ENCODE measurements at places on chromosomes 3 and 15.

DNA sequence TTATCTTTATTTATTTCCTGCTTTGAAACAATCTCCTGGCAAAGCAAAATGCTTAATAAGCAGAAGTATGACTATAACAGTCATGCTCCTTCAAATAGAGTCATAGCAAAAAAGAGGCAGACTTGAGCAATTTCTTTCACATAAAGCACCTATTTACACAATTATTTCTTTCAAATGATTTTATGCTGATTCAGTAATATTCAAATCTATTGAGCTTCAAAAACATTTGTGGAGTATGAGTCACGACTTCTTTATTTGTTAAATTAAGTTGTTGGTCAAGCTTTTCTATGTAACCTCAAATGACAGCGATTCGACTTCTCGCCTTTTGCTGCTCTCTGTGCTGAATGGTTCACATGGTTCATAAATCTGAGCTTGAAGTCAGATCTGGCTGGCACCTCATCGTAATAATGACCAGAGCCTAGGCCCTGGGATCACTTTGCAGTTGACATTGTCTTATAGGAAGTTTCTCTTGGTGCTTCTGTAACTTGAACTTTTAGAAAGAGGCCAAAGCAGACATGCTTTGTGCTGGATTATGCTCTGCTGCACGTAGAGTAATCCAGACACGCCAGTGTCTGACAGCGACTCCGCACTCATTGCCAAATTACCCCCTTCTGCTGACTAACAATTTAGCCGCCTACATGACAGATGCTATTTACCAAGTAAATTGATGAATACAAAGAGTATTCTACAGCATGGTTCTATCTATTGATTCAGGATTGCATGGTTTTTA, 139.0 kb downstream of the MCTP2 start:
- DNase-seq, result no peak

- DNase-seq, result no peak
Measured at GRCh38 chr3:138139691-138140090, 7.5 kb upstream of the A4GNT start.

DNA sequence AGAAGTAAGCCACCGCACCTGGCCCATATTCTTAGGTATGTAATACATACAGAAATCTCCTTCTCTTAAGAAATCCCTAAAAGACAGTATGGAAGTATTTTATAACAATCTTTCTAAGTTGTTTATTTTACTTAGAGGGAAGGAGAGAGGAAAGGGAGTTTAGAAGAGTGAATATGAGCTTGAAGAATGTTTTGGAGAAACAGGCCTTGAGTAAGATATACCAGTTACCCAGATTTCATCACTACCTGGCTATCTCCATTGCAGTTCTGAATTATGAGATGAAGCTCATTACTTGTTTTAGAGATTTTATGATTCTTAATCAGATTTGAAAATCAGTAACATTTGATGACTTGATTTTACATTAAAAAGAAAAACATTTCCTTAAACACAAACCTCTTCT, 71.9 kb downstream of the DCUN1D1 start:
- no peak for DNase-seq

DNA sequence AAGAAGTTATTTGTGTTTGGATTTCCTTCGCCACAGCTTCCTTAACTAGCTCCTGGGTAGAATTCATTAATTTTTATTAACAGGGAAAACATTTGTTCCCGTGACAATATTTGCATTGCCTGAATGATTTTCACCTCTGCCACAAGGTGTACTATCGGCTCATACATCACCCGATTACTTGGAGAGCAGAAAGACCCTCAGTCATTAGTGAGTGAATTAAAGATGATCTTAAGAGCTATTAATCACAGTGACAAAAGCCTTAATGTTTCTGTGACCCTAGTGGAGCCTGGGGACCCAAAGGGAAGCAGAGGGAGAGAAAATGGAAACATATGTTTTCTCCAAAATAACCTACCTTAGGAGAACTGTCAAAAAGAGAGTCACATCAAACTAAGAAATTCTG, 228.3 kb downstream of the MECOM start:
- no peak for DNase-seq

GRCh38 chr3:17431004-17431403, 311.4 kb downstream of the TBC1D5 start:
- no peak for DNase-seq

- DNase-seq, result no peak
Measured at GRCh38 chr3:20323307-20323927, 137.4 kb upstream of the SGO1 start.

GRCh38 chr3:58596834-58597518, 19.8 kb upstream of the FAM107A start:
- DNase-seq, result no peak

DNA sequence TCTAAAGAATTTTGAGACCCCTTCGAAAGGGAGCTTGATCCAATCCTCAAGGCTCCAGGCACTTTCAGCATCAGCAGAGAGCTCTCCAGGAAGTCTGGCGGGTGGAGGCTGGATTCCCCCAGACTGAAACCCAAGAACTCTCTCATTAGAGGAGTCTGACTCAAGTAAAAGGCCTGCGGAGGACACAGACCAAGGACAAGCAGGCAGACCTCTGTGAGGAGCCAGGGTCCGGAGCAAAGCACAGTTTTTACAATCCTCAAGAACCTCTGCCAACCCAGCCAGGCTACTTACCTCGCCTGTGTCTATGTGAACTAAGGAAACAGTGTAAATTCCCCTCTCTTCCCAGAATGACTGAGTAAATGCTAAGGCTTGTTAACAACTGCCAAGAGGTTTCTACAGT, 86.2 kb downstream of the FBN1 start:
- no peak for DNase-seq

DNA sequence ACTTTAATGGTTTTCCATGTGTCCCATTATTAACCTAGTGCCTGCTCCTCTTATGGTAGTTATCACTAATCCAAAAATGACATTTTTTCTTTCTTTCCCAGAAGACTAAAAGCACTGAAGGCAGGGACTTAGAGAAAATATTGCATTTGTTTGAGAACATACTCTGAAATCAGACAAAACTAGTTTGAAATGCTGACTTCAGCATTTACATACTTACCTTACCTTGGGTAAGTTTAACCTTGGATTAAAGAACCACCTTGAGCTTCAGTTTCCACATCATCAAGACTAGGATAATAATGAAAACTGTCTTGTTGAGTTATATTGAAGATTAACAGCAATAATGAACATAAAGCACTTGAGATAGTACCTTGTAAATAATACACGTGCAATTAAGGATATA, 413.0 kb downstream of the SOX2 start:
- no peak for DNase-seq

DNA sequence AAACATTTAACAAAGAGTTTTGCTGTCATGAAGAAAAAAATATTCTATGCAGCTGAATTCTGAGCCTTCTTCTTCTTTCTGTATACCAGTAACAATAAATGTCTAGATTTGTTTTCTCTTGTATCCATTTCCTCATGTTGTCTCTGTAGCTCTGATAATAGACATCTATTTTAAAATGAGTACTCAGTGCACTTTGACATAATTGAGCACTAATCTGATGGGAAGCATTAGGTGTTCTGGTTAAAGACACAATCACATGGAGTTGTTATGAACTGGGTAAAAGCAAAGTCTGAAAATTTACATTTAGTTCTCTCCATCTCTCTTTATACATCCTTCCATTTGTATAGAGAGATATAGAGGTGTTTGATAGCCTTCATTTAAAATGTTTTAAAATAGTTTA, 230.0 kb downstream of the BCHE start:
- no peak for DNase-seq

GRCh38 chr3:50290161-50290641, 2.0 kb downstream of the IFRD2 start:
- no peak for DNase-seq

GRCh38 chr15:43286074-43286473, 19.3 kb upstream of the TGM5 start:
- DNase-seq, result no peak

- DNase-seq, result no peak
Measured at GRCh38 chr15:73313861-73314260, 54.9 kb downstream of the HCN4 start.

DNA sequence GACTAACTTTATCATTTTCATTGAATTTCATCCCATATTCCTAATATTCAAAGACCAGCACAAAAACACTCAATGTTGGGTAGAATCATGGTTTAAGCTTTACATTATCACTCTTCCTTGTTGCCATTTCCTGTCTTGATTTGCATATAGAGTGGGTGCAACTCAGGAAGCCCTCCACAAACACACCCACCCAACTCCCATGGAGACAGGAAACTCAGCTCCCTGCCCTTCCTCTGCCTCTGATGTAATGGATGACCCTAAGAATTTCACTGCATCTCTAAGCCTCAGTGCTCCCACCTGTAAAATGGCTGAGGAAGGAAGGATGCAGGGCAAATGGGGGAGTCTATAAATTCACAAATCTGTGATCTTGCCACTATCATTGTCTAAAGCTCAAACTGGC, 98.1 kb upstream of the BFSP2 start:
- no peak for DNase-seq

- DNase-seq, result peak; percentile 49
Measured at GRCh38 chr3:161372321-161373260, 1.3 kb upstream of the SPTSSB start.

DNA sequence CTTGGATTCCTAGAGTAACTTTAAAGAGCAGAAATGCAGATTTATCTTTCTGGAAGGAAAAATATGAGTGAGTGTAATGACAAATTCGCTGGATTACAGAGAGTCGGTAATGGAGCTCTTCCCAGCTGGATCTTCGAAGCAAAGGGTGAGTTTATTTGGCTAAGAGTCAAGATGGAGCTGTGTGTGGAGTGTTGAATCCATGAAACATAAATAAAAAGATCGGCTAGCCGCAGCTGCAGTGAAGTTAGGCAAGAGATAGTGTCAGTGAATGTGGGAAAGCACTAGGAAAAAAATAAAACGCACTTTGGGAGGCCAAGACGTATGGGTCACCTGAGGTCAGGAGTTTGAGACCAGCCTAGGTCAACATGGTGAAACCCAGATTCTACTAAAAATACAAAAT, 10.3 kb downstream of the NAALADL2 start:
- no peak for DNase-seq

- DNase-seq, result no peak
Measured at GRCh38 chr3:133832802-133833144, 27.2 kb downstream of the SRPRB start.

- no peak for DNase-seq
Measured at GRCh38 chr15:80434926-80435720, 30.9 kb downstream of the ARNT2 start.

GRCh38 chr3:185851959-185852358, 27.1 kb upstream of the IGF2BP2 start:
- DNase-seq, result no peak

Measured in CD4-positive, alpha-beta T cell treated with Interleukin-17A for 4 hours (primary cell).